ENCODE measurements at places on chromosomes 3 and 15.

DNA sequence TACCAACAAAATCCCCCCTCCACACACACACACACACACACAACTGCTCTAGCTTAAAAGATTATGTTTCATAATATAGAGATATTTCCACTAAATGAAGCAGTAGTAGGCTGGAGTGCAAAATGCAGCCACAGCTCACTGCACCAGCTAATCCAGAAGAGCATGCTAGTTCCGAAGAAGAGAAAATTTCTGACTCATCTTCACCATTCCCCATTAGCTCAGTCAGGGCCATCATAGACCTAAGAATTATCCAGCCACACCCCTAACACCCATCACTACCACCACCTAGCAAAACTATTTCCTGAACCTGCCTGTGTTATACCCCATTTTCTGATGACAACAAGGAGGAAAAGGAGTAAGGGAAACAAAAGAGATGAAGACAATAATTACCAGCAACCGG is 67.1 kb upstream of the UBE2E2 start:
- no peak for DNase-seq

DNA sequence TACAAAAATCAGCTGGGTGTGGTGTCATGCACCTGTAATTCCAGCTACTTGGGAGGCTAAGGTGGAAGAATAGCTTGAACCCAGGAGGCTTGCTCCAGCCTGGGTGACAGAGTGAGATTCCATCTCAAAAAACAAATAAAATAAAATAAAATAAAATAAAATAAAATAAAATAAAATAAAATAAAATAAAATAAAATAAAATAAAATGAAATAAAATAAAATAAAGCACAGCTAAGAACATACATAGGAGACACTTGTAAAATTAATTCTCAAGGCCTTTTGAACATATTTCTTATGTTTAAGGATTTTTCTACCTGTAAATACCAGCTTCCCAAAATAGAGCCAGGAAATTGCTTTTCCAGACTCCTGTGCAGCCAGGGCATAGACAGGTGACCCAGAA is 703.0 kb downstream of the ZPLD1 start:
- DNase-seq = no peak

- DNase-seq = no peak
Observed at GRCh38 chr15:62089616-62090015, 22.8 kb downstream of the C2CD4A start.

DNA sequence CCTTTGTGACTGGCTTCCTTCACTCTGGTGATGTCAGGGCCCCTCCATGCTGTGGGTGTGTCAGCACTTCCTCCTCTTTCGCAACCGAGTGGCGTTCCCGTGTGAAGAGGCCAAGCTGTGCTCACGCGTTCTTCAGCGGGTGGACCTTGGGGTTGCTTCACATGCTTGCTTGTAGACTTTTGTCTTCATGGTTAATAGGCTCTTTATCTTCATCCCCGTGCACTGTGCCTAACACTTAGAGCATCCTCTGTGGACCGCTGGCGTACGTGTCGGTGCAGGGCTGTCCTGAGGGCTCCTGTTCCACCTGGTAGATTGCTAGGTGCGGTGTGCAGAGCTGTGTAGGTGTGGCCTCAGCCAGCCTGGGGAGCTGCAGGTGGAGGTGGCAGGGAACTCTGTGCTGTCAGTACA is 182.3 kb downstream of the OR4M2 start:
- DNase-seq = peak; percentile 31

DNA sequence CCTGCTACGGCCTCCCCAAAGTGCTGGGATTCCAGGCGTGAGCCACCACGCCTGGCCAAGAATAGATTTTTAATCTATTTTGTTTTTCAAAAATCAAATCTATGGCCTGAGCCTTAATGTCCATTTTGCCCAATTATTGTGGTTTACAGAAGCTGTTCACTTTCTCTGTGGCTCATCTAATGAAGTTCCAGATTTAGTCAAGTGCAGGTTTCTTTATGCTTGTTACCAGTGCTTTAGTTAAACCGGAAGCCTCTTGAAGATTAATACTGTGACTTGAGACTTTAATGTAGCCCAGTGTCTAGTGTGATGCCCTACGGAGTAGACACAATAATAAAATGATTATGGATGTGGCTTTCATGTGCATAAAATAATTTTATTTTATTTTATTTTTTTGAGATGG is 16.5 kb upstream of the EDEM1 start:
- DNase-seq = no peak

DNA sequence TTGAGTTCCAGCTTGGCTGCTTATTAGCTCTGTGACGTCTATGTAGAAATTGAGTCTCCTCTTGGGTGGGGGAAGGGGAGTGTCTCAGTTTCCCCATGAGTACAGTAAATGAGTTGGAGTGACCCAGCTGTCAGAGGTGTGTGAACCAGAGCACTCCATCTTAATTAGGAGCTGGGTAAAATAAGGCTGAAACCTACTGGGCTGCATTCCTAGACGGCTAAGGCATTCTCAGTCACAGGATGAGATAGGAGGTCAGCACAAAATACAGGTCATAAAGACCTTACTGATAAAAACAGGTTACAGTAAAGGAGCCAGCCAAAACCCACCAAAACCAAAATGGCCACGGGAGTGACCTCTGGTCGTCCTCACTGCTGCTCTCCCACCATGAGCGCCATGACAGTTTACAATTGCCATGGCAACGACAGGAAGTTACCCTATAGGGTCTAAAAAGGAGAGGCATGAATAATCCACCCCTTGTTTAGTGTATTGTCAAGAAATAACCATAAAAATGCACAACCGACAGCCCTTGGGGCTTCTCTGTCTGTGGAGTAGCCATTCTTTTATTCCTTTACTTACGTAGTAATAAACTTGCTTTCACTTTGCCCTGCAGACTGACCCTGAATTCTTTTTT is 222.4 kb downstream of the CACNA2D3 start:
- no peak for DNase-seq

DNA sequence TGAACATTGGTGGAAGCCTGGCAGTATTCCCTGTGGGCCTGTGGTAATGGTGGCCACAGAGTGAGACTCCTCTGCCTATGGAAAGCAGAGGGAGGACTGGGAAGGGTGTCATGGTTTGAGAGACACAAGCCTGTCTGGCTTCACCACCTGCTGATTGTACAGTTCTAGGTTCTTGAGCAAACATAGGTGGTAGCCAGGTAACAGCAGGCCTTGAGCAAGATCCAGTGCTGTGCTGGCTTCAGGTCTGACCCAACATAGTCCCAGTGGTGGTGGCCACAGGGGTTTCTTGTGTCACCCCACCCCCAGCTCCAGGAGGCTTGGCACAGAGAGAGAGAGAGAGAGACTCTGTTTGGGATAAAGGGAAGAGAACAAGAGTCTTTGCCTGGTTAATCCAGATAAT is 22.7 kb upstream of the KPNA4 start:
- no peak for DNase-seq

DNA sequence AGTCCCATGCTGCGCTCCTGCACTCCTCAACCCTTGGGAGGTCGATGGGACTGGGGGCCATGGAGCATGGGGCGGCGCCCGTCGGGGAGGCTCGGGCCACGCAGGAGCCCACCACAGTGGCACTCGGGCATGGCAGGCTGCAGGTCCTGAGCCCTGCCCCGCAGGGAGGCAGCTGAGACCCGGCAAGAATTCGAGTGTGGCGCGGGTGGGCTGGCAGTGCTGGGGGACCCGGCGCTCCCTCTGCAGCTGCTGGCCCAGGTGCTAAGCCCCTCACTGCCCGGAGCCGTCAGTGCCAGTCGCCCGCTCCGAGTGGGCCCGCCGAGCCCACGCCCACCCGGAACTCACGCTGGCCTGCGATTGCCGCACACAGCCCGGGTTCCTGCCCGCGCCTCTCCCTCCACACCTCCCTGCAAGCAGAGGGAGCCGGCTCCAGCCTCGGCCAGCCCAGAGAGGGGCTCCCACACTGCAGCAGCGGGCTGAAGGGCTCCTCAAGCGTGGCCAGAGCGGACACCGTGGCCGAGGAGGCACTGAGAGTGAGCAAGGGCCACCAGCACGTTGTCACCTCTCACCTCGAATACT is 200.3 kb downstream of the ROBO2 start:
- DNase-seq = no peak

DNA sequence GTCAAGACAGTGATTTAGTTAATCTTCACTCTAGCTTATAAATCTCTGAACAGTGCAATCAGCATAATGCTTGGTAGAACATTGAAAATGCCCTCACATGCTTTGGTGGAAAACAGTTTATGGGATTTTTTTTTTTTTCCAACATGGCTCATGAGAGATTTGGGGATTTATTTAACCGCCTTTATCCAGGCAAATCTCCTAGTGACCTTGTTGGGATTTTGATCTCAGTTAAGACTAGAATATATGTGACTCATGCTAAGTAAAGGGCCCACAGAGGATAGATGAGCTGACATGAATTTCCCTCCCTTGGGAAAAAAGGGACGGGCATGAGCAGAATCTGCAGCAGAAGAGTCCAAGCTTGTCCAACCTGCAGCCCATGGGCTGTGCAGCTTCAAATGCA is 18.7 kb downstream of the LRTM1 start:
- DNase-seq = no peak

DNA sequence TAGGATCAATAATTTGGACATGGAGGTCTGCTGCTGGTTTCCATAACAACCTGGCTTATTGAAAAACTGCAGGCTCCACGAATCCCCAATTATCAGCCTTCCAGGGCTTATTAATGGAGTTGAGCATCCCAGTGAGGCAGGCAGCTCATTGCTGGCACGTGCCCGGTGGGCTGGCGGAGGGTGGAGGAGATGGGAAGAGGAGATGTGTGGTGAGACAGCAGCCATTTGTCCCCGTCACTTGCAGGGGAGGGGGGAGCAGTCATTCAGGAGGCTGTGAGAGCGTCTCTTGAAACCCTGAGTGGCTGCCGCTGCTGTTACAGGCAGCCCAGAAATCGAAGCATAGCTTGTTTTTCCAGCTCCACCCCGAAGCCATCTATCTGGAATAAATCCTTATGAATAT is 70.6 kb downstream of the GAP43 start:
- DNase-seq = no peak

GRCh38 chr3:63661242-63661641 is 8.8 kb downstream of the SNTN start:
- no peak for DNase-seq
